Colonic mucosa (tissue), 4 donors: ENCODE measurements at places on chromosomes 6 and 20. TPM values are rescaled to one million over a fixed set of nuclear protein-coding genes. Genes with fewer than 3 reads are reported as not detected.

DNA sequence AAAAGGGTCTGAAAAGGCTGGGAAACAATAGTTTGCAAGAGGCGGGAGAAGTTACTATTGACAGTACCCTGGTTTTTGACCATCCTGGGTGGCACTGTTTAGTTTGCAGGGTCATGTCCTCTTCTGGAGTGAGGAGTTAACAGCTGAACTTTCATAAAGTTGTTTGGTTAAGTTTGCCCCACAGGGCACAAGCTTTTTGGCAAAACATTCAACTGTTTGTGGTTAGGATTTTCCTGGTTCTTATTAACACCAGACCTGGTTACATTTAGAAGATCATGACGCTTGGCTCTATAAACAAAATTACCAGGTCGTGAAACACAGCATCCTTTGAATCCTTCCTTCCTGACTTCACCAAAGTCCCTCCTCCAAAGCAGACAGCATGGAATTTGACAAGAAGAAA is 106.1 kb downstream of the RIN2 start:
- no peak for DNase-seq

The MRPL2 gene
- 112 TPM for total RNA-seq

DNA sequence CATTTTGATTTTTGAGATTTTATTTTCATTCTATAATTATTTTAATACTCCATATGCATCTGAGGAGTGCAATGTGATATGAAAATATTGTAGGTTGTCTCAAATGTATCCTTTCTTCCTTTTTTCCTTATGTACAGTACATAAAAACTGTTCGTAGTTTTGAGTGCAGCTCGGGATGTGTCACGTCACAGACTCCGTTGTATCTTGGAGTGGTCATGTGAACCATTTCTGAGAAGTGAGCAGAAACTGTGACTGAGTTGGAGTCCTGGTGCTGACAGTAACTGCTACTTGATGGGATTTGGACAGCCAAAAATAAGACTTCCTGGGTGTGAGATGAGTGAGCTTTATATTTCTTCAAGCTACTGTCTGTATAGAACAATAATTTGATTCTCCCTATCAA is 761.4 kb upstream of the MAN1A1 start:
- no peak for DNase-seq

GRCh38 chr20:58524814-58525213 is 9.6 kb upstream of the APCDD1L start:
- no peak for DNase-seq

The TFAP2D gene
- not detected for total RNA-seq

DNA sequence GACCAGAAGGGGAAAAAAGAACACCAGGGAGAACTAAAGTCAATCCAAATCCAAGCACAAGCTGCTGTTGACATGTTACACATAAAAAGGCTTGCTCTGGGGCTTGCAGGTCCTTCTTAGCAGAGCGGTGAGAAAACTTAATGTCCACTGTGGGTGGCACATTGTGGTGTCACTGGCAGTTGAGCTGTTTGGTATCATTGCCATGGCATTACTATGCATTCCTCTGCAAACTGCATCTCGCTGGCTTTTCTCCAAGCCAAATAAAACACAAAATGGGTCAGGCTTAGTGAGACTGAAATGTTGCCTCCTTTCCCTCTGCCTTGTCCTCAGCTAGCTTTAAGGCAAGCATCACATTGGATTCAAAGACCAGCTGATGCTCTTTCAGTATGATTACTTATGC is 40.9 kb downstream of the LY86 start:
- no peak for DNase-seq

DNA sequence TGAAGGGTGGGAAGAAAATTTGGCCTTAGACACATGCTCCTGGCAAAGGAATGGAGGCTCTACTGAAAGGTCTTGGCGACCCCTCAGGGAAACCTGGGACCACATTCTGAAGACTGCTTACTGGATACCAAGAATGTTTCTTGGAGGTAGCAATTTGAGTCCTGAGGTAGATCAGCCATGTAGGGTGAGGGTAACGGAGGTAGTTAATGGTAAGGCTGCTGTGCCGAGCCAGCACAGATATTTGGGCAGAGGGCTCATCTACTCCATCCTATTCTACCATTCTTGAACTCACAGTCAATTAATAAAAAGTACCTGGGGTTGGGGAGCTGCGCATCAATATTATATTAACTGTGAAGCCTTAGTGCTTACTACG is 401 bp upstream of the PHF3 start:
- no peak for DNase-seq

The SMOC2 gene
- 25.6 TPM for total RNA-seq

DNA sequence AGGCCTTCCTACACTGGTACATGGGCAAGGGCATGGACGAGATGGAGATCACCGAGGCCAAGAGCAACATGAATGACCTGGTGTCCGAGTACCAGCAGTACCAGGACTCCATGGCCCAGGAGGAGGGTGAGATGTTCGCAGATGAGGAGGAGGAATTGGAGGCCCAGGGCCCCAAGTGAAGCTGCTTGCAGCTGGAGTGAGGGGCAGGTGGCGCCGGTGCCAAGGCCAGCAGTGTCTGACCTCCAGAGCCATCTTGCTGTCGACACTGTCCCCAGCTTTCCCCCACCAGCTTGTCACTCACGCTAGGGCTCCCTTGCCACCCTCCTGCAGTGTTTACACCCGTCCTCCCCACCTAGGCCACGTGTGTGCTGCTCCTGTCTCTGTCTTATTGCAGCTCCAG is 12.2 kb downstream of the GABRR2 start:
- DNase-seq, result no peak

GRCh38 chr6:19558201-19558600 is 279.0 kb upstream of the ID4 start:
- no peak for DNase-seq

The RNF144B gene
- total RNA-seq, result 4.2 TPM

- peak; percentile 78 for DNase-seq
These were observed 1.4 kb upstream of the CEP43 start for GRCh38 chr6:166997768-166998255.

The NXT1 gene
- total RNA-seq, result 16.6 TPM

GRCh38 chr6:36686668-36687513 is 8.4 kb downstream of the CDKN1A start:
- DNase-seq, result no peak

DNA sequence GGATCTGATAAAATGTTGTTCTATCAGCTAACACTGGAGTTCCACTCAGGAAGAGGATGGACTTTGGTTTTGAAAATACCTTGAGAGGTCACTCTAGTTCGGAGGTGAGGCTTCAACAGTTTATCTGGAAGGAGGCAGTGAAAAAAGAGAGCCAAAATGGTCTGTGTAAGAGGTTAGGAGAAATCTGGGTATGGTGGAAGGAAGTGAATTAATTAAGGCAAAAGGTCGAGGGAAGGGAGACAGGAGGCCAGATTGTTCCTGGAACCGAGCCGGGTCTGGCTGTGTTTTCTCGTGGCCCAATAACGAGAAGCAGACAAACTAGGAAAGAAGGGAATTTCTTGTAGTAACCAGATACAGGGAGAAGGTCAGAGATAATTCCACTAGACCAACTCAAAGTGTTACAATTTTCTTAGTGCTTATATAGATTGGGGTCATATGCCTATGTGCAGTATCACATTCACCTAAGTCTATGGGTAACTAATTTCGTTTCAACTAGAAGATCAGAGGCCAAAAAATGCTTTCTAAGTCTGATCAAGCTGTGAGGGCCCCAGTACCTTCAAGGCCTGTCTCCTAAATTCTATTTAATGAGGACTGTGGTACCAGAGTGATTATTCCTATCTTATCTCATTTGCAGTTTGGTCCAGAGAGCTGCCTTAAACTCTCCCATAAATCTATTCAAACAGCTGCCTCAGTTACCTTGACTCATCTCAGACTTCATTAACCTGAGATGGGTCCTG is 96.0 kb upstream of the SNX9 start:
- DNase-seq, result no peak

DNA sequence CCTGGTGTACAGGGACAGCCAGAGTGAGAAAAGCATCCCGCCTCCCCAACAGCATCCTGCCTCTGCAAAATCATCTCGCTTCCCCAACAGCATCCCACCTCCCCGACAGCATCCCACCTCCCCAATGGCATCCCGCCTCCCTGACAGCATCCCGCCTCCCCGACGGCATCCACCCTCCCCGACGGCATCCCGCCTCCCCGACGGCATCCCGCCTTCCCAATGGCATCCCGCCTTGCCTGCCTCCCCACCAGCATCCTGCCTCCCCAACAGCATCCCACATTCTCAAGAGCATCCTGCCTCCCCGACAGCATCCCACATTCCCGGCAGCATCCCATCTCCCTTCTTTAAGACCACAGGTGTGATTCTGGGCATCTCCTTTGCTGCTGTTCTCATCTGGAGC is 46.0 kb upstream of the NXT1 start:
- DNase-seq, result no peak

The WFDC10B gene
- total RNA-seq, result not detected

DNA sequence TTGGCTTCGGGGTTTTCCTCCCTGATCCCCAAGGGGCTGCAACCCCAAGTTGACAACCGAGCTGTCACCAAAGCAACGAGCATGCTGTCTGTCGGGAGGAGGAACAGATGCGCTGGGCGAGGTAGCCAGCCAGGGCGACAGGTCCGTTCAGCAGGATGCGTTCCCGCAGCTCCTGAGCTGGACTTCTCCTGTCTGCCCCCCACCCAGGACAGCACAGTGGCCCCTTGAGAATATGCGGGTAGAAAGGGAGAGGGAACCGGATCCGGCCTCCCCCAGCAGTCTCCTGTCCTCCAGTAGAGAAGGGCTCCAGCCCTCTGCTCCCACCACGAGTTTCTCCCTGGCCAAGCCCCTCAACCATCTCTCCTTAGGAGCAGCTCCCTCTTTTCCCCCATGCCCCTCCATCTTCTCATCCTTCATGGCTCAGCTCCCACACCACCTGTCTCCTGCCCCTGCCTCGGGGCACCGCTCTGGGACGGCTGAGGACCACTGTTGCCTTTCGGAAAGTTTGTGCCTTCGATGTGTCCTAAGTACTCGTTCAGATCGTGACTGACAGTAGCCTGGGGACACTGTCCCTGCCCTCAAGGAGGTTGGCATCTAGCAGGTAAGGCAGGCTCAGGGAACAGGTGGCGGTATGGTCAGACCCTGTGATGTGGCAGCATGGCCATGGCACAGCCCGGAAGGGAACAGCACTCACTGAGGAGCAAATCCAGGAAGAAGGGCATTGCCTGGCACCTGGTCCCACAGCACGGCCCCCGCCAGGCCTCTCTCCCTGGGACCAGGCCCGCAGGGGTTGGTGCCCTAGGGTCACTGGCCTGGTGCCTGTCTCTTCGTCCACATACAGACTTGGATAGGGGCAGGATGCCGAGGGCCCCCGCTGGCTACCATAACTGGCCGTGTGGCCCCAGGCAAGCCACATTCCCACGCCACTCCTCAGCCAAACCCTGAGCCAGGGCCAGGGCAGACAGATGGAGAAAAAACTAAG is 96.3 kb downstream of the ASXL1 start:
- no peak for DNase-seq
